H9 (cell line): ENCODE measurements at places on chromosomes 4 and X. TPM values are rescaled to one million over a fixed set of nuclear protein-coding genes. Genes with fewer than 3 reads are reported as not detected.
A peak's percentile ranks its signal among the peaks of the same experiment; 100 is the strongest.

The FAM53A gene
- total RNA-seq: 2.3 and 2.4 TPM in 2 replicates

The SGMS2 gene
- total RNA-seq: 9.7 TPM in 2 replicates

The GPM6B gene
- 73.9 and 79.8 TPM in 2 replicates for total RNA-seq

DNA sequence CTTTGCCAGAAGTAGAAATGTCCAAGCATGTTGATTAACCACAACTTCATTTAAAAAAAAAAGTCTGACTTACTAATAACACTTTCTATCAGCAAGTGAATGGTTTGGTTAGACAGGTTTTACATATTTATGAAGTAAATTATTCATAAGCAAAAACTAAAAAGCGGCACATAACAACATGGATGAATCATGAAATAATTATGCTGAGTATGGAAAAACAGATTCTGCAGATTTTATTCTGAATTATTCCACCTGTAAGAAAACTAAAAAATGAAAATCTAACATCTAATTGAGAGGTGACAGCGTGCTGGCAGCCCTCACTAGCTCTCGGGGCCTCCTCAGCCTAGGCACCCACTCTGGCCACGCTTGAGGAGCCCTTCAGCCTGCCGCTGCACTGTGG is 173.5 kb downstream of the ADAM29 start:
- H3K27ac ChIP-seq: no peak overlapping the region
- H3K4me1 ChIP-seq: no peaks in the 10 kb centered on the region
- H3K27me3 ChIP-seq: no peaks in the 10 kb centered on the region

DNA sequence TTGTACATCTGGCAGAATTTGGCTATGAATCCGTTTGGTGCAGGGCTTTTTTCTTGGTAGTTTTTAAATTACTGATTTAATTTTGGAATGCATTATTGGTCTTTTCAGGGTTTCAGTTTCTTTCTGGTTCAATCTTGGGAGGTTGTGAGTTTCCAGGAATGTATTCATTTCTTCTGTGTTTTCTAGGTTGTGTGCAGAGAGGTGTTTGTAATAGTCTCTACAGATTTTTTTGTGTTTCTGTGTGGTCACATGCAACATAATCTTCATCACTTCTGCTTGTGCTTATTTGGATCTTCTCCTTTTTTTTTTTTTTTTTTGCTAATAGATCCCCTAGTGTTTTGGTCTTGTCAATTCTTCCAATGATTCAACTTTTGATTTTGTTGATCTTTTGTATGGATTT is 77.6 kb downstream of the FAAH2 start:
- no peaks in the 10 kb centered on the region for H3K4me1 ChIP-seq
- H3K4me3 ChIP-seq: no peak overlapping the region
- DNase-seq: no peak

The PCYT1B gene
- total RNA-seq: 27.4 and 29.1 TPM in 2 replicates

The CHRDL1 gene
- 11.6 and 11.8 TPM in 2 replicates for total RNA-seq

The CPEB2 gene
- total RNA-seq: 1.6 and 1.8 TPM in 2 replicates

DNA sequence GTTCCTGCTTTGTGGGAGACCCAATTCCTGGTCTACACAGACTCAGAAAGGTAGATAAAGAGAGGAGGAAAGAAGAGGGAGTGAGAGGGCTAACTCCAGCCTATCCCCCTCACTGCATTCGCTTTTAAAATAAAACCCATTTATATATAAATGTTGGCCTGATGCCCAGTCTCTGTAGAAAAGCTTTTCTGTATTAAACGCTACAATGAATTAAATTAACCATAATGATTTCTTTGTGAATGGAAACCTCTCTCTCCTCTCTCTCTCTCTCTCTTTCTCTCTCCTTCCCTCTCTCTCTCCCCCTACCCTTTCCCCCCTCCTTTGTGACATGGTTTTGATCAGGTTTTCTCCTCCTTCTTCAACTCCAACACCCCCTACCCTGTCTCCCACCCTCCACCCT is 34.8 kb downstream of the PJA1 start:
- no peak overlapping the region for H3K4me3 ChIP-seq
- peaks cover 7% of the 10 kb centered on the region; the same call in 1 of the 2 replicates for H3K4me1 ChIP-seq
- no peaks in the 10 kb centered on the region; the same call in 2 of the 3 replicates for H3K36me3 ChIP-seq
- peaks cover 2% of the 10 kb centered on the region; the same call in 1 of the 2 replicates for H3K27me3 ChIP-seq
- no peak overlapping the region for H3K27ac ChIP-seq
- no peak for DNase-seq

- H3K4me1 ChIP-seq: no peaks in the 10 kb centered on the region
- no peak overlapping the region for H3K27ac ChIP-seq
- no peak overlapping the region for H3K4me3 ChIP-seq
- H3K36me3 ChIP-seq: no peaks in the 10 kb centered on the region
- DNase-seq: no peak
- H3K27me3 ChIP-seq: no peaks in the 10 kb centered on the region
Measured at GRCh38 chrX:33142331-33142730, 69.0 kb downstream of the DMD start.

DNA sequence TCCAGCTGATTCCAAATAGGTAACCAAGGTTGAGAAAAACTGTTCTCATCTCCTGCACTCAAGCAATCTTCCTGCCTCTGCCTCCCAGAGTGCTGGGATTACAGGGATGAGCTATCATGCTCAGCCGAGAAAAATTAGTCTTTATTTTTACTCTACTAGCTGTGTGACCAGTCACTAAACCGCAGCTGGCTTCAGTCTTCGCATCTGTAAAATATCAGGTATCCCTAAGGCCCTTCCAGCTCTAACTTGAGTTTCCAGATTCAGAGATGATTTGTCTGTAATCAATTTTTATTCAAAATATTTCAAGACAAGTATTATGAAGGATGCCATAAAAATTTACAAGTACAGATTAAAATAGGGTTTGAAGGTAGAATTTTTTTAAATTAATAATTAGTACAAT is 3.5 kb downstream of the ADH6 start:
- peaks cover 5% of the 10 kb centered on the region for H3K36me3 ChIP-seq
- H3K4me1 ChIP-seq: no peaks in the 10 kb centered on the region; the same call in 1 of the 2 replicates
- H3K27ac ChIP-seq: no peak overlapping the region
- H3K4me3 ChIP-seq: no peak overlapping the region
- H3K27me3 ChIP-seq: no peaks in the 10 kb centered on the region

The SASH3 gene
- not detected in 2 replicates for total RNA-seq

DNA sequence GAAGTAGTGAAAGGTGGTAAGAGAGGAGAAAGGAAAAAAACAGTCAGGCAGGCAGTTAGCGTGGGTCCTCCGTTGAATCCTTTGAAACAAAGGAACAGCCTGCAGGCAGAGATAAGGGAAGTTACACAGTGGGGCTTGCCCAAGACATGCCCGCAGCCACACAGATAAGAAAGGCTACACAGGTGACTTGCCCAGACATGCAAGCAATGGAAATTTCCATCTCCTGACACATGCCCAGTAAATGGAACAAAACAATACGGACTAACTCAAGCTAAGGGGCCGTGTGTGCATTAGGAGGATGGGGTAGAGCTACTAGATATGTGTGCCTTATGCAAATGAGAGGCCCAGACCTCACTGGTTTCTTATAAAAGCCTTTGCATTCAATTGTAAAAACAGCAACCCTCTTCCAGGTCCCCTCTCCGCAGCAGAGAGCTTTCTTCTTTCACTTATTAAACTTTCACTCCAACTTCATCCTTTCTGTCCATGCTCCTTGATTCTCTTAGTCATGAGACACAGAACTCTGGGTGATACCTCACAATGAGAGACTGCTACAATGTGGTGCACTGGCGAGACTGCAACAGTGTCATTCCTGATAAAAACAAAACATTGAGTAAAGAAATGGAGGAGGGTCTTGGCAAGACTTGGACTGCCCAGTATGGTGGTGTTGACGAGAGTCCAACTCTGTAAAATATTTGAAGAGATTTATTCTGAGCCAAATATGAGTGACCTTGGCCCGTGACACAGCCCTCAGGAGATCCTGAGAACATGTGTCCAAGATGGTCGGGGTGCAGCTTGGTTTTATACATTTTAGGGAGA is 997.4 kb upstream of the PRKX start:
- no peak overlapping the region for H3K4me3 ChIP-seq
- H3K27me3 ChIP-seq: no peaks in the 10 kb centered on the region
- DNase-seq: peak; percentile 84
- no peak overlapping the region for H3K27ac ChIP-seq
- peaks cover 17% of the 10 kb centered on the region for H3K36me3 ChIP-seq
- peaks cover 5% of the 10 kb centered on the region; the same call in 1 of the 2 replicates for H3K4me1 ChIP-seq

DNA sequence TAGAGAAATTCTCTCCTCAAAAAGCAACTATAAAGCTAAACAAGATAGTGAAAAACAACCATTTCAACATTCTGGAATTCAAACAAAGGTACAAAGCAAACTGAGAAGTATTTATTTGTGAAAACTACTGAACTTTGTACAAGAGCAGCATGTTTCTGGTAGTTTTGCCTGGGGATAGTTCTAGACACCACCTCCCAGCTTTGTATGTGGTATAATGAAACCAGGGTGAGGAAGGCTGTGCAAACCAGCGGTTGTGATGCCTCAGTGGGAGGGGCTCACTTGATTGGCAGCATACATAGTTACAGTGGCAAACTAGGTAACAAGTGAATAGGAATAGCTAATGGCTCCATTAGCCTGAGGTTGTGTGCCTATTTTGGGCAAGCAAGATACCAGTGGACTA is 18.6 kb upstream of the FRMD7 start:
- H3K27ac ChIP-seq: no peak overlapping the region
- H3K36me3 ChIP-seq: no peaks in the 10 kb centered on the region
- H3K4me3 ChIP-seq: no peak overlapping the region
- no peaks in the 10 kb centered on the region for H3K27me3 ChIP-seq

DNA sequence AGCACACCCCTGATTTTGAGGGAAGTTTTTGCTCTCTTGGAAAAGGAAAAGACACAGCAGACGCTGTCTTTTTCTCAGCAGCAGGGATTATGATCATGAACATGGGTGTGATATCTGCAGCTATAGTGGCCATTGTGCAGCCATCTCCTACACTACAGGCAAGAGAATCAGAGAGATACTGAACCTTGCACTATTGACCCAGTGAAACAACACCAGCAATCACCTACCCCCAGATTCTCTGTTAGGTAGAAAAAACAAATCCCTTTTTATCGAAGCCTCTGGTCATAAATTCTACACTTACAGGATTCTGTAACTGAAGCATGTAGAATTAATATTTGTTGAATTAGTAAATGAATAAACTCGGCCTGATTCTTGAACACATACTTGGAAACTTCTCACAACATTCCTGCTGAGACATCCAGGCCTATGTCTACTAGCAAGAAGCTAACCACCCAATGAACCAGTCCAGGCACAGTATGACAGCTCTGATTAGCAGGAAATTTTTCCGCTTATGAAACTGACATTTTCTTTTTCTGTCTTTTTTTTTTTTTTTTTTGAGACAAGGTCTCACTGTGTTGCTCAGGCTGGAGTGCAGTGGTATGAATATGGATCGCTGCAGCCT is 5.0 kb upstream of the AFAP1 start:
- no peak overlapping the region for H3K27ac ChIP-seq
- H3K4me1 ChIP-seq: peaks cover 6% of the 10 kb centered on the region; the same call in 1 of the 2 replicates
- H3K4me3 ChIP-seq: no peak overlapping the region
- DNase-seq: no peak
- H3K27me3 ChIP-seq: no peaks in the 10 kb centered on the region
- H3K36me3 ChIP-seq: no peaks in the 10 kb centered on the region
